DMS 273 treated with DMSO at 0.1 percent for 48 hours (cell line): ENCODE measurements at places on chromosomes 7 and 10.

DNA sequence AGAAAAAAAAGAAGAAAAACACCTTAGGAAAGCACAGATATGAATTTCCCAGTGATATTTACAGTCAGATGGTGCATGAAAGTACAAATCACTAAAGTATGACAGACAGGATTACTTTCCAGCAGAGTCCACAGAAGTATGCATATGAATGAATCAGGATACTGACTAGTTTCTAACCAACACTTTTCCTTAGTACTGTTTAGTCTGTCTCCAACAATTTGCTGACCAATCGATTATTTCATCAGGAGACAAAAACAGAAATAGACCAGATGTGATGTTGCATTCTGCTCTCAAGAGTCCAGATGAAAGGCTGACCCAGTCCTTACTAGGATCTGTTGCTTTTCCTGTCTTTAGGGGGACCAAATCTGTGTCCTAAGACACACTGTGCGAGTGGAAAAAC lies 14.6 kb downstream of the SLC35B4 start:
- DNase-seq, result no peak

- DNase-seq, result no peak
These were observed 7.8 kb downstream of the MAD1L1 start for GRCh38 chr7:2224934-2225333.

DNA sequence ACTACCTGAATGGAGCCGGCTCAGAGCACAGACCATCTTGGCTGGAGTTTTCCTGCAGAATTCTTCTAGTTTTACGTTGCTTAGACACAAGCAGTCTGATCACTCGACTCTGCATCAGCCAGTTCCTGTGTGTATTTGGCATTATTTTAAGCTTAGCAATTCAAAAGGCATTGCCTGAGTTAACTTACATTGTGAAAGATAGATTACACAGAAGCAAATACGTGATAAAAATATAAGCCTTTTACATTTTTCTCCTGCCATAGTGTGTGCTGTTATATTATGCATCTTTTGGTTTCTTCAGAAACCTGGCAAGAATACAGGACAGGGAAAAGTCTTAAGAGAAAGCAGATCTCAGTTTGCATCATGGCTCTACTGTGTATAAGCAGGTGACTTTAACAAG lies 98.1 kb downstream of the LRRC4 start:
- no peak for DNase-seq

DNA sequence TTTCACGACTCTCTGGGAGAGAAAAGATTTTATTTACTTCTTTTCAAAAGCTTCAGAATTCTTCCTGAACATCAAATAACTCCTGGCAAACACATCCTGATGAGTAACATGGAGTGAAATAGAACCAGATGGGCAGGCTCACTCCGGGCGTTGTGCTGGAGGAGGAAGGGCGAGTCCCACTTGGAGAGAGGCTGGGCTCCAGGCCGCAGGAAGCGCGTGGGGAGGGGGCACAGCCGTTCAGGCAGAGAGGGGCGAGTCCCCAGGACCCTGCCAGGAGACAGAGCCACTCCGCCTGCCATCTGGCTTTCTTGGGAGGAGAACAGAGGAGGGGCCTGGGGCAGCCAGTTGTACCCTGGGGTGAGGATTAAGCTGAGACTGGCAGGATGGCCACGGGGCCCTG lies 265.9 kb upstream of the ZMIZ1 start:
- peak; percentile 54 for DNase-seq

- DNase-seq, result no peak
These were observed 23.8 kb upstream of the GSDME start for GRCh38 chr7:24781106-24781505.

DNA sequence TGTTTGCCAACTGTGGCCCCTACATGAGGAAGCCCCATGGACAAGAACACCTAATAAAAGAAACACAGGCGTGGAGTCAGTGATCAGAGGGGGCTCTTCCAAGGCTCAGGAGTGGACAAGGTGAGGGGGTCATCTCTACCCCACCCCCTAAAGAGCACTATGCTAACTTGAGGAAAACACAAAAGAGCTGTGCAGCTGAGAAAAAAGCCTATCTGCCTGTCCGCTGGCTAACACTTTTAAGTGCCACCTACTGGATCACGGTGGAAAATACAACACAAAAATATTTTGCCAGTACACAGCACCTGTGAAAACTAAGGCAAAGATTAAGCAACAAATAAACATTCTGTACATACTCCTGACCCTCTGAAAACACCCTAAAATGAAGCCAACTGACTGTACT lies 53.1 kb upstream of the COBL start:
- no peak for DNase-seq
